NCI-H526 (cell line): ENCODE measurements at places on chromosomes 6 and 20.

DNA sequence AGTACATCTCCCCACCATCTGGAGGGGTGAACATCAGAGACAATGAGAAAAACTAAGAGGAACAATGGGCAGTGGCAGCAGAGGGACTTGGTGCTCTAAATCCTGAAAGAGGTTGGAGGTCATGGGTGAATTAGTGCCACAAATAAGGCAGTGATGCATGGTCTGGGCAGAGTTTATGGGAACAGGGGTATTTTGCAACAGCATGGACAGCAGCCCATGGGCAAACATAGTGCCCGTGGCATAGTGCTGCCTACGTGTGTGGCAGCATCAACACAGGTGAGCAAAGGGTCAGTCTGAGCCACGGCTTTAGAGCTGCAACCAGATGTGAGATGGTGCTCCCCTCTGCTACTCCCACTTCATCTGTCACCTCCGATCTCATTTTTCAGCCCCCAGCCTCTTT is 459.1 kb upstream of the CITED2 start:
- no peak for DNase-seq

DNA sequence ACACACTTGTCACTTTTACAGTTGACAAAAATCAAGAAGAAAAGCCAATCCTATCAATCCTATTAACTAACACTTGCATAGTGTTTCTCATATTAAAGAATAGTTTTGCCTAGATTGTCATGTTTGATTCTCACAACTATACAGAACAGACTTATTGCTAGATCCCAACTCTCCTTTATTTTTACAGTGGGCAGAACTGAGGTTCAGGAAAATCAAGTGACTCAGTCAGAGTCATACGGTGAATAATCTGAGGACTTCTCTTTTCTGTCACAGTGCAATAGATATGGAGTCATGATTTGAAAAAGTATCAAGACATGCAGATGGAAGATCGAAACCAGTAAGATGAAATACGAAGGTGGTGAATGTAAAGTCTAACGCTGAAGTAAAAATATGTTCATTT is 195.1 kb upstream of the CITED2 start:
- no peak for DNase-seq

- peak; percentile 77 for DNase-seq
These were observed at the start of gene OGFR for GRCh38 chr20:62804627-62805154. TSS of gene OGFR (plus strand) at chr20:62804835. CDS start at chr20:62804860, 25 bp downstream.

DNA sequence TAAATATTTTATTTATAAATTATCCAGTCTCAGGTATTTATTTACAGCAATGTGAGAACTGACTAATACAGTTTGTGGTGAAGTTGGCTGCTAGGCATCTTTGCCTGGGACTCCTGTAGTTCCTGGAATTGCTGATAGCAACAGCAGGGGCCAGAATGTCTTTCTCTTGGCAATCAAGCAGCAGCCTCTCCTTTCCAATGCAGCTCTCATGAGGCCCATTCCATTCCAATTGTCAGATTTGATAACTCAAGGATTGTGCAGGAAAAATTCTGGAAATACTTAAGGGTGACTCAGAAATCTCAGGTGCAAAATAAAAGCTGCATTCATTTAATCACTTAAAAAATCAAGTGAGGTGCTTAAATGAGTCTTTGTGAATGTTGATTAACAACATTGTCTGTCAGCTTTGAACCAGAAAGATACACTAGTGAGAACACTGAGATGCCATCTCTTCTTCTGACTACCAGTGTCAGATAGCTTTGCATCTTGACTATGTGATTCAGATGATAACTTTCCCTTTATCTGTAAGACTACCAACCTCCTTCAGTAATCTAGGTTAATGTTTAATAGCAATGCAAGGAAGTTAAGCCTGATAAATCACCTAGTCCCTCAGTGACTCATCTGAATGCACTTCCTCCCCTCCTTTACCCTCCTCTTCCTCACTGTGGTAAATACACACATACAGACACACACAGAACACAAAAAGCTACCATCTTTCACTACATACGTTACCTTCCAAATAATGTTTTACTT is 32.1 kb upstream of the COL21A1 start:
- no peak for DNase-seq
